ENCODE measurements at places on chromosomes 1 and 21.

- no peak for DNase-seq
Observed at GRCh38 chr1:234550341-234551031, 59.5 kb downstream of the IRF2BP2 start.

GRCh38 chr1:167689567-167689920 lies 32.2 kb upstream of the MPZL1 start:
- DNase-seq: no peak

DNA sequence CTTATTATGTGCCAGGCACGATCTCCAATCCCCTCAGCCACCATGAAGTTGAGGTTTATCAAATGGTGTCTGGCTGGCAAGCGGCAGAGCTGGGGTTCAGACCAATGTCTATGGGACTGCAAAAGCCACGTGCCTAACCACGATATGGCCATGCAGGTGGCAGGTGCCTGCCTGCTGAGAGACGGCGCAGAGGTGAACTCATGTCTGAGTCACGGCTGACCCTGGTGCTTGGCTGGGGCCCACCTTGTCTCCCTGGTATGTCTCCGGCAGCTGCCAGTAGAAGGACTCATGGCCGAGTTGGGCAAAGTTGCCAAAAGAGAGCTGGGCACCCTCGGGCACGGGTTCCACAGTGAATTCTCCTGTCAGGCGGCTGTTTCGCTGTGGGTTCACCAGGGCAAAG lies 59.9 kb downstream of the LDLRAD2 start:
- DNase-seq: no peak

GRCh38 chr1:208513799-208514198 lies 269.6 kb upstream of the PLXNA2 start:
- no peak for DNase-seq

DNA sequence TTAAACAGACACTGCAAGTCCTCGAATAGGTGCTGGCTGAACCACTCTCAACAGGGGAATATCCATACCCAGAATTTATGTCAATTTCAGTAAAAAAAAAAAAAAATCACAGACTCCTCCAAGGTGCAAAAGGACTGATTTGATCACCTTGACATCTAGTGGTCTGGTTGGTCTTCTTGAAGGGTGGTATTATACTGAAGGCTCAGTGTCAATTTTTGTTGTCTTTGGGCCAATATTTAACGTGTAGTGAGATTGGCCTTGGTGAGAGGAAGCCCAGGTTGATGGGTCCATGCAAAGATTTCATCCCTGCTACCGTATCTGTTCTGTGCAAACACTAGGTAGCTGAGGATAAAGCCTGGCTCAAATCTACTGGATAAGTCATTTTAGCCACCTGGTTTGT lies 4.0 kb upstream of the GBP5 start:
- DNase-seq: no peak

GRCh38 chr1:212162635-212163034 lies 122.6 kb upstream of the PPP2R5A start:
- DNase-seq: peak; percentile 37

DNA sequence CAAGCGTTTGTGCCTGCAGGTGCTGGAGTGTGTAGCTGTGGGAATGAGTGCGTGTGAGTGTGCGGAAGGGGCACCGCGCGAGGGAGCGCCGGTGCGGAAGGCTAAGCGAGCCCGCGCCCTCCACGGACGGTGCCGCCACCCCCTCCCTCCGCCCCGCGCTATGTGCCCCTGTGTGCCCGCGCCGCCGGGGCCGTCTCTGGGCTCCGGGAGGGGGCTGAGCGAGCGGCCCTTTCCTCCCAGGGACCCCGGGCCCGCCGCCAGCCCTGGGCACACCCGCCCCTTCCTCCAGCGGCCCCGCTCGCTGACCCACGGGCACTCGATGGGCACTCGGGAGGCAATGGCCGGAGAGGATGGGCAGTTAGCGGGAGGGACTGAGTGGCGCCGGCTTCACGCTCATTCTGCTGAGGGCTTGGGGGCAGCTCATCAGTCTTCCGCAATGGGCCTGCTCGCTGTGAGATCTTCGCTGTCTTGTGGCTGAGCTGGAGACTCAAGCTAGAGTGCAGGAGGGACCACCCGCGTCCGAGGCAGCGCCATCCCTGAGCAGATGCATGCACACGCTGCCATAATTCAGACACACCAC lies 8.6 kb upstream of the ADGRB2 start:
- DNase-seq: peak; percentile 30

- DNase-seq: no peak
Observed at GRCh38 chr1:33927721-33928120, 63.8 kb downstream of the HMGB4 start.

- DNase-seq: no peak
Observed at GRCh38 chr1:145785547-145785946, 38.3 kb downstream of the RNF115 start.

GRCh38 chr1:77605246-77606026 lies 77.0 kb downstream of the ZZZ3 start:
- DNase-seq: no peak

GRCh38 chr1:231431665-231432415 lies 9.8 kb upstream of the EGLN1 start:
- no peak for DNase-seq

GRCh38 chr1:51214615-51215131 lies 21.4 kb upstream of the RNF11 start:
- DNase-seq: peak; percentile 23

DNA sequence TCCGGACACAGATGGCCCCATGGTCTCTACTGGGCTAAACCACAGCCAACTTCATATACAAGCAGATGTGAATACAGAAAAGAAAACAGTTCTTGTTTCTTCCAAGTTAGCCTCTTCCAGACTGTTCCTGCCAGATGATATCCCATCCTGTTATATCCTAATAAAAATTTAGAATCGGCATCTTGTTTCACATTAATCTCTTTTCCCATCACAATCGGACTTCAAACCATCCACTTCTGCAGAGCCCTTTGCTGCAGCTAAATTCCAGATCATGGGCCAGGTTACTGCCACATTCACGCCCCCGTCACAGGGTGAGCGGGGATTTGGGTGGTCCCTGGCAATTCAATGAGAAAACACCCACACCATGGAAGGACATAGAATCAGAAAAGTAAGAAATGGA lies 57.2 kb downstream of the NPHP4 start:
- no peak for DNase-seq

- DNase-seq: no peak
Observed at GRCh38 chr1:227934476-227935313, 13.0 kb downstream of the WNT9A start.

GRCh38 chr1:185267301-185267700 lies 49.7 kb downstream of the IVNS1ABP start:
- DNase-seq: no peak

DNA sequence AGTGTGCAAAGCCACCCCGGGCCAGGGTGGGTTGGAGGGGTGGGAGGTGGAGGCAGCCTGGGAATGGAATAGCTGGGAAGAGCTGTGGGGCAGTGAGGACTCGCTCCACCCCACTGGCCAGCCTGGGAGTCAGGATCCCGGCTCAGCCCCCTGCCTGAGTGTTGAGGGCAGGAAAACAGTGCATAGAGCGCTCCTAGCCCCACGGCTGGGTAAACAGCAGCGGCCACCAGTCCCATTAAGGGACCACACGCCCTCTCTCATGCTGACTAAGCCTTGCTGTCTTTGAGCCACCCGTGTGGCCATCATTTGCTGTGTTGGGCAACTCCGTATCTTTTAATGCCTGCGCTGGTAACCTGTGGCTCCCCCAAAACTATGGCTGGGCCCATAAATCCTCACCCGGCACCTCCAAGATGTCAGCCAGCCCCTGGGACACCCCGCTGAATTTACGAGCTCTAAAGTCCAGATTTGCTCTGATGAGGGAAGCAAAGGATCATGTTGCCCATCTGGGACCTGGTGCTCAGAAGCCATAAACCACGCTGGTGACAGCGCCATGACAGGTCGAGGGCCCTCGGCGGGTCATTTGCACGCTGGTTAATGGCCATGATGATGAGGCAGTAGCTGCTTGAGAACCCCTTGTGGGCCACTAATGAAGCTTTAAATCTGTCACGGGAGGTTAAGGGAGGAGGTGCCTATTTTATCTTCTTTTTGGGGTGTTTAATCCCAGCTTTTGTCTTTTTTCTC lies 34.9 kb downstream of the SYF2 start:
- no peak for DNase-seq

- DNase-seq: no peak
Observed at GRCh38 chr1:231419147-231419546, 2.9 kb downstream of the EGLN1 start.

DNA sequence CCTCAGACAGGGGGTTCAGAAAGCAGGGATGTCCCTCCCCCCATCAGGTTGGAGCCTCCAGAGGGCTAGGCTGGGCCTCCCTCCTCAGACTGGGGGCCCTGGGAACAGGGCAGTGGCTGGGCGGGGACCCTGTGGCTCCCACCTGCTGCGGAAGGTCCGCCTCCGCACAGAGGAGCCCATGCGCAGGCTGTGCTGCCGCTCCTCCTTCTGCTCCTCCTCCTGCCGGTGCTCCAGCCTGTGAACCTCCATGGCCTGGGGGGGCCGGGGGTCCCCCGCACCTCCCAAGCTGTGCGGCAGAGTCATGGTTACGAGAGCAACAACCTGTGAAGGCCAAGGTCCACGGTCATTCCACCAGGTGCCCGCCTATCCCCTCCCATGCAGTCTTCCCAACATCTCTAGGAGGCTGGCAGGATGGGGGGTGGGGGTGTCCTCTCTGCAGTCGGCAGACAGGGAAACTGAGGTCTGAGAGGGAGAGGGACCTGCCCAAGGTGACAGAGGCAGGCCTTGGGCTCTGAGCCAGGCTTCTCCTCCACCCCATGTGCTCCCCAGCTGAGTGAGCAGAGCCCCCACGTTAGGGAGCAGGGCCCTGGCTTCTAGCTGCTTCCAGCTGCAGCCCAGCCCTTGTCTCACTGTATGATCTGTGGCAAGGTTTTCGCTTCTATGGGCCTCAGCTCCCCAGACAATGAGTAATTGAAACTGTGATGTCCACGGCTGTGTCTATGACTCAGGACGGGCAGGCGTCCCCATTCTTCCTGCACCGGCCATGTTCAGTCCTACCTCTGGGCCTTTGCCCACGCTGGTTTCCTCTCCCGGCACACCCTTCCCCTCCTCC lies 3.4 kb downstream of the MYOM3 start:
- DNase-seq: no peak

DNA sequence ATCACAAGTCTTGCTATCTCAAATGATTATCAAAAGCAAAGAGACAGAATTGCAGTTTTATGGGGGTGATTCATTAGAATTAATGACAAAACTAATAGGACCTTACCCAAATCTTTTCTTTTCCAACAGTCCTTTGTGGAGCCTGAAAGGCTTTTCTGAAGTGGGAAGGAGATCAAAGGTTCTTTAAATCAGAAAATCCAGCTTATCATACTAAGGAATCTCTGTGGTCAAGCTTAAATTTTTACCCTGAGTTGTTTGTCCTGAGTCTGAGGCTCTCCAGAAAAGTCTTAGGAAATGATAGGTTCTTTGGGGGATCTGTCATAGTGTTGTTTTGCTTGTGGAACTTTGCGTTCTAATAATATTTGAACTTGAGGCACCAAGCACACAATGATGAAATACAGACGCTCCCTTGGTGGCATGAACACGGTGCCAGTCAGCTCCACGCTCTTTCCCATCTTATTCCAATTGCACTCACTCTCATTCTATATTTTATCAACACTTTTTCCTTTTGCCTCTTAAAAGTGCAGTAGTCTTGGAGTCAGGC lies 38.0 kb upstream of the COL24A1 start:
- DNase-seq: no peak

DNA sequence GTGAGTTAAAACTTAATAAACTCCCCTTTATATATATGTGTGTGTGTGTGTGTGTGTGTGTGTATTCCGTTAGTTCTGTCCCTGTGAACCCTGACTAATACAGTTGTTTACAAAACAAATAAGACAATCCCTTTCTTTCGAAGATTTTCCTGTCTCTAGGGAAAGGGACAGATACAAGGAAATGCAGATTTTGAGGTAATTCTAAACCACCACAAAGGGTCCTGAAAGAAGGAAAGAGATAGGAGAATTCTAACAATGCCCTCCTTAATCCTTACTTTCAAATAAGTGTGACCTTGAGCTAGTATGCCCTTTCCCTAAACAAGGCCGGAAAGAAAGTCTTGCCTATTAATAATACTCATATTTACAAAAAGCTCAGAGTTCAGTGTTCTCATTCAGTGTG lies 164.8 kb upstream of the COL11A1 start:
- DNase-seq: no peak

DNA sequence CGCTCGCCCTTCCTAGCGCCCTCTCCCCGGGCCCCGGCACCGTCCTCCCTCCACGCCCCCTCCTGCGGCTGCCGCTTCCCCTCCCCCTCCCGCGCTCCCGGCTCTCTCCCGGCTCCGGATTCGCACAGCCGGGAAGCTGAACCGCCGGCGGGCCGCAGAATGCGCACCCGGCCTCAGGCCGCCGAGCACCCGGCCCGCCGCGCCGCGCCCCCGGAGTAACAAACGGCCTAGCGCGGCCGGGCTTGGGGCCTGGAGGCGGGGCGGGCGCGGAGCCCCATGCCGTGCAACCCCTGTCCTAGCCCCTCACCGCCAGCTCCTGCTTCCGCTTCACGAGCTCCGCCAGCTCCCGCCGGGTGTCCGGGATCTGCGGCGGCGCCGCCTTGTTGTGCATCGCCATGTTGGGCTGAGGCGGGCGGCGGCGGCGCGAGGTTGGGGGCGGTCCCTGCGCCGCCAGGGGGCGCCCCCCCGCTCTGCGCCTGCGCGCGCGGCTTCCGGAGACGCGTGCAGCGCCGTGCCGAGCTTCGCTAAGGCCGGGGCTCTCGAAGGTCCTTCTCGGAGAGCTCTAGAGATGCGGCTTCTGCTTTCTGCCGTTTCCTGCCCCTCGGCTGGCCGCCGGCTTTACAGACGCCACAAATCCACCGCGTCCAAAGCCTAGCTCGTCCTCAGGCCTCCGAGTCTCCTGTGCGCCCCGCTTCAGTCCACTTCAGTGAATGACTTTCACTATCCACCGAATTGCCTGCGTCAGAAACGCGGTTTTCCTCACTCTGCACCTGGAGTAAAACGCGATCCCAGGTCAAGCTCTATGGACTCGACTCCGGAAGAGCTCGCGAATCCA lies at the start of gene MEAF6:
TSS of gene MEAF6 (minus strand) at position 417 of the 835 bp plus-strand sequence. CDS start at position 397, 20 bp downstream.
- DNase-seq: peak; percentile 87

DNA sequence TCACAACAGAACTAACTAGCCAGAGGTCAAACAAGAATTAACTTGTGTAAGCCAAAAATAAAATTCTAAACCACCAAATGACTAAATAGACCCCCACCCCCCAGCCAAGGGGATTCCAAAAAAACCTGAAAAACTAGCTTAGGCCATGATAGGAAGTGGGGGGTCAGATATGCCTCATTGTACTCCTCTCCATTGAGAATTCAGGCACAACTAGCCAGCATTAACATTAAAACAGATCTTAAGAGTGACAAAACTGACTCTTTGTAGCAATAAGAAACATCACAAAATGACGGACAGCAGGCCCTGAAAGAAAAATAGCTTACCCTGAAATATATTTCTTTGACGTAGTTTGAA lies 103.0 kb upstream of the ETV3 start:
- no peak for DNase-seq

GRCh38 chr1:204139952-204140351 lies 11.9 kb downstream of the ETNK2 start:
- no peak for DNase-seq

GRCh38 chr1:180194546-180195207 lies 35.4 kb upstream of the LHX4 start:
- DNase-seq: no peak

DNA sequence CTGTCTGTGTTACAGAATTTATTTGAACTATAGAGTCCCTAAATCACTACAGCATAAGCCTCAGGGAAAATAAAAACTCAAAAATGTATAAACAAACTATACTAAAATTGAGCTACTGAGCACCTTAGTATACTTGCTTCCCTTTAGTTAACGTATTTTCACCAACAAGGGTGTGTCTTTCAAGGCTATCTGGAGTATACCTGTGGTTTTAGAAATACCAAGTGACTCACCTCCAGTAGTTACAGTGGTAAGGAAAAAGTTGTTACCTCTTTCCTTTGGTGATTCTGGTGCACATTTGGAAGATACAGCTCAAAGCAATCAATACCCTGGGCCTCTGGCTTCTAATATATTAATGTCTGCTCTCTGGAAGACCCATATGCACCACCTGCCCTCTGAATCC lies 68.0 kb upstream of the C1orf105 start:
- DNase-seq: no peak
